8988T (cell line): ENCODE measurements at places on chromosomes 3 and 15.

- DNase-seq: no peak
Observed at GRCh38 chr3:98325055-98325454, 28.6 kb upstream of the OR5K4 start.

GRCh38 chr3:10489746-10490483 lies 15.5 kb downstream of the ATP2B2 start:
- no peak for DNase-seq

DNA sequence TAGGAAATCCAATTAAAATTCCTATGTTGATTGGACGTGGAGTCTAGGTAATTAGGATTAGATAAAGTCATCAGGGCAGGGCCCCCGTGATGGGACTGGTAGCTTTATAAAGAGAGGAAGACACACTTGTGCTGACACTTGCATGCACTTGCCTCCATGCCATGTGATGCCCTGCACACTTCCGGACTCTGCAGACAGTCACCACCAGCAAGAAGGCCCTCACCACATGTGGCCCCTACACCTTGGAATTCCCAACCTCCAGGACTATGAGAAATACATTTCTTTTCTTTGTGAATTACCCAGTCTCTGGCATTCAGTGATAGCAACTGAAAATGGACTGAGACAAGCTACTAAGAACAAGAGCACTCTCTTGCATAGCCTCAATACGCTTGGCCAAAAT lies 90.6 kb downstream of the CRYGS start:
- no peak for DNase-seq

- DNase-seq: no peak
Observed at GRCh38 chr3:132821314-132821713, 99.1 kb upstream of the NPHP3 start.

DNA sequence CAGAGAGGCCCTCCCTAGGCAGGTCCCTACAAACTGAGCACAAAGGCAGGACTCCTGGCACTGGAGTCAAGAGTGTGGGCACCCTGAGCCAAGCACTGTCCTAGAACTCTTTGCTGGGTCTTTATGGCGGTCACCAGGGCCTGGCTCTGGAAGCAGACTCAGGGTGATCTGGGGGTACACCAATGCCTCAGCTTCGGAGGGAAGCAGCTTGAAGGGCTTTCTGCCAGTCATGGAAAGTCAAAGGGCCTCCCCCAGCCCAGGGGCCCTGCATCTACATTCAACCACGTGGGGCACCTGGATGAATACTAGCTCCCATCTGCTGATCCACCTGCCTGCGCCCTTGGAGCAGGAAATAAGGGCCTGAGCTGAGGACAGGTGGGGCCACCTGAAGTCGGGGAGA lies 7.4 kb downstream of the EPB42 start:
- no peak for DNase-seq

DNA sequence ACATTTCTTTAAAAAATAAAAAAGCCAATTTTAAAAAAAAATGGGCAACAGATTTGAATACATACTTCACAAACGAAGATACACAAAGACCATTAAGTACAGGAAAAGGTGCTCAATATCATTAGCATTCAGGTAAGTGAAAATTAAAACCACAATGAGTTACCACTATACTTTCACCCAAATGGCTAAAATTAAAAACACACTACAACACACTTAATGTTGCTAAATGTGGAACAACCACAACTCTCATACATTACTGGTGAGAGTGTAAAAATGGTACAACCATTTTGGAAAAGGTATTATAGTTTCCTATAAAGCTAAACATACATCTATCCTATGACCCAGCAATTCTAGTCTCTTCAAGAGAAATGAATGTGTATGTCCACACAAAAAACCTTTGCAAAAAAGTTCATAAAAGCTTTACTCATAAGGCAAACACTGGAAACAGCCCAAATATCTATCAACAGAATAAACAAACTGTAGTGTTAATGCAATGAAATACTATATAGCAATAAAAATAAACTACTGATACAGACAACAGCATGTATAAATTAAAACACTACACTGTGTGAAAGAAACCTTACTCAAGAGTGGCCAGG lies 14.9 kb downstream of the IP6K1 start:
- DNase-seq: no peak

- DNase-seq: no peak
Observed at GRCh38 chr3:45904931-45905330, 18.6 kb downstream of the CCR9 start.

DNA sequence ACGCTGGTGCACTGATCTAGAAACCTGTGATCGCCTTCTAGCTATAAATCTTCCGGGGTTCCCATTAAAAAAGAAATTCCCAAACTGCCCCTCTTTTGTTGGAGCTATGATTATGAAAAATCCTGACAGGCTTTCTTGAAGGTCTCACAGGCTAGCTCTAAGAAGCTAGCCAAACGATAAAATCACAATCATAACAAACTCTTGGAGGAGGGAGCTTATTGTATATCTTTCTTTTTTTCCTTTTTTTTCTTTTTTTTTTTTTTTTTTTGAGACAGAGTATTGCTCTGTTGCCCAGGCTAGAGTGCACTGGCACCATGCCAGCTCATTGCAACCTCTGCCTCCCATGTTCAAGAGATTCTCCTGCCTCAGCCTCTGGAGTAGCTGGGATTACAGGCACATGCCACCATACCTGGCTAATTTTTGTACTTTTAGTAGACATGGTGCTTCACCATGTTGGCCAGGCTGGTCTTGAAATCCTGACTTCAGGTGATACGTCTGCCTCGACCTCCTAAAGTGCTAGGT lies 72.0 kb downstream of the MYO1E start:
- no peak for DNase-seq

GRCh38 chr15:101135532-101136166 lies 116.2 kb downstream of the CHSY1 start:
- no peak for DNase-seq
